Activated CD8-positive, alpha-beta memory T cell treated with anti-CD3 and anti-CD28 coated beads for 1 hour (primary cell): ENCODE measurements at places on chromosomes 16 and 17.
A peak's percentile ranks its signal among the peaks of the same experiment; 100 is the strongest.

DNA sequence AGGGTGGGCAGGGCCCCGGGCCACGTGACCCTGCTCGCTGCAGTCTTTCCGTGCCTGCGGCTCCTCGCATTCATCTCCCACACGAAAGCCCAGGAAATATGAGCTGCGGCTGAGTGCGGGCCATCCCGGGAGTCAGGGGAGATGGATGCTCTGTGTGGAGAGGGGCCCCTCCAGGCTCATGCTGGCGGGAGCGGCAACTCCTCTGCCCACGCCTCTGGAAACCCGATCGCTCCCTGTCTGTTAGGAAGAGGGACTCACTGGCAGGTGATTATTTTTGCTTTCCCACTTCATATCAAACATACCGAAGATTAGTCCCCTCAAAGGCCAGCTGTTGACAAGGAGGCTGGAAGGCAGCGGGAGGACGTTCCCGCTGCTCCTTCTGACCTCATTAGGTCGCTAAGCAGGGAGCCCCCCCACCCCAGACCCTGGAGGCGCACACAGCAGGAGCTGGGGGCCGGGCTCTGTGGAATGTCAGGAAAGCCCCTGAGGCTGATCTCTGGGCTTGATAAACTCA, 228.5 kb downstream of the FOXL1 start:
- no peak for DNase-seq

DNA sequence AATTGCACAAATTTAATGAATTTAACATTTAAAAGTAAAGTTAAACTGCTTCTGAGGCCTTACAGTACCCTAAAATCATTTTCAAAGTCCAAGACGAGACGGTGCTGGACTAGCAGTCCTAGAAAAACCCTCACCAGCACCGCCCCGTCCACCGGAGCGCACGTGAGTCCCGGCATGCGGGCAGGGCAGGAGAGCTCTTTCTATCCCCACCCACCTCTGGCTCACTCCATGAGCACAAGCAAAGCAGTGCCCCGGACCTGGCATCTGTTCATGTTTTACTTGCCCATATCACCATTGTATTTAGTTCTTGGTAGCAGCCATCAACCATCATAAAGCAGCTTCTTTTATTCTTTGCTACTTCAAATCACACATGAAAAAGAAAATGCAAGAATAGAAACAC, 41.7 kb downstream of the ANKRD11 start:
- no peak for DNase-seq

GRCh38 chr16:14289692-14290340, 218.7 kb downstream of the MRTFB start:
- DNase-seq, result no peak

GRCh38 chr16:75218256-75219076, at the start of gene CTRB1:
CTRB1 (plus strand) TSS chr16:75218988; CDS start chr16:75219008, 20 bp downstream.
- no peak for DNase-seq

DNA sequence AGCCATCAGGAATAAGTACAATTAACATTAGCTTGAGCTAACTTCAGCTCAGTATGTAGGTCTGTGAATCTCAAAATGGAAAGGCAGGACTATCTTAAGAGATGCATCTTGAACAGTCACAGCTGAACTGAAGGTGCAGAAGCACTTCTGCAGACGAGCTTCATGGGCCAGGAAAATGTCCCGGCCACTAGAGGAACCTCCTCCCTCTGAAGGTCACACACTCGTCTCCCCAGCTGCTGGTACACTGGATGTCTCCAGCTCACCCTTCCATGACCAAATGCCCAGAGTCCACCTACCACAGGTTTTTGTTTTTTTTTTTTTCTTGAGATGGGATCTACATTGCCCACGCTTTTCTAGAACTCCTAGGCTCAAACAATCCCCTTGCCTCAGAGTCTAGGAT, 33.2 kb downstream of the WDR59 start:
- no peak for DNase-seq

DNA sequence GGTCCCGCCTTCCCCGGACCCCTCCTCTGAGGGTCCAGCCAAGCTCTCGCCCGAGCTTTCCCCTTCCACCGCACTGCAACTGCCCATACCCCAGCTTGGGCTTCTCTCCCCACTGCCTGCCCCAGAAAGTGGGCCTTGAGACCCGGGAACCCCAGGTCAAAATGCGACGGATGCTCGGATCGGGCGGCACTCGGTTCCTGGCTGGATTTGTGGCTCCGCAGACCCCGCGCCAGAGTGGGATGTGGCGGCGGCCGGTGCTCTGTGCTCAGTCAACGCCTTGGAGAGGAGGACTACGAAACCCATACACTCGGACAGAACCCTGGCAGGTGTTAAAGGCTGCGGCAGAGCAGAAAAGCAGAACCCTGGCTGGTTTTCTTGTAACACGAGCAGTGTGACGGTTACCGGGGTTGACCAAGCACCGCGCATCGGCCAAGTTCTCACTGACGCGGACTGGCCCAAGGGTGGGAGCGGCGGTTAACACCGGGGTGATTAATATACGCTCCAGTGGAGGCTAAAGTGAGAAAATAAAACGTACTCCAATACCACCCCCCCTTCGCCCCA, 885 bp upstream of the SLFN13 start:
- DNase-seq, result no peak

DNA sequence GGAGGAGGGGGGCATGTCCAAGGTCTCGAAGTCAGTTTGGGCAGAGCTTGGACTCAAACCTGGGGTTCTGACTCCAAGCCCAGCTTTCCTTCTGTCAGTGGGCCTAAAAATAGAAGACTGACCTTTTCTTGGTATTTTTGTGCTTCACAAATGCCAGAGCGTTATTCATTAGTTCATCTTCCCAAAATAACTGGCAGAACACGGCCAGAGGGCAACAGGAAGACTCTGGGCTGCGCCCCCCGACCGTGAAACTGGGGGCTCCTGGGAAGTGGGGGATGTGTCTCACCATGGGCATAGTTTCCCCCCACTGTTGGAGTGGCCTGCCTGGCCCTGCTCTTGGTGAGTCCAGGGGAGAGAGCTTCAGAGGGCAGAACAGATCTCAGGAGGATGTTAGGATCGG, 94.0 kb downstream of the SOCS1 start:
- DNase-seq, result no peak

DNA sequence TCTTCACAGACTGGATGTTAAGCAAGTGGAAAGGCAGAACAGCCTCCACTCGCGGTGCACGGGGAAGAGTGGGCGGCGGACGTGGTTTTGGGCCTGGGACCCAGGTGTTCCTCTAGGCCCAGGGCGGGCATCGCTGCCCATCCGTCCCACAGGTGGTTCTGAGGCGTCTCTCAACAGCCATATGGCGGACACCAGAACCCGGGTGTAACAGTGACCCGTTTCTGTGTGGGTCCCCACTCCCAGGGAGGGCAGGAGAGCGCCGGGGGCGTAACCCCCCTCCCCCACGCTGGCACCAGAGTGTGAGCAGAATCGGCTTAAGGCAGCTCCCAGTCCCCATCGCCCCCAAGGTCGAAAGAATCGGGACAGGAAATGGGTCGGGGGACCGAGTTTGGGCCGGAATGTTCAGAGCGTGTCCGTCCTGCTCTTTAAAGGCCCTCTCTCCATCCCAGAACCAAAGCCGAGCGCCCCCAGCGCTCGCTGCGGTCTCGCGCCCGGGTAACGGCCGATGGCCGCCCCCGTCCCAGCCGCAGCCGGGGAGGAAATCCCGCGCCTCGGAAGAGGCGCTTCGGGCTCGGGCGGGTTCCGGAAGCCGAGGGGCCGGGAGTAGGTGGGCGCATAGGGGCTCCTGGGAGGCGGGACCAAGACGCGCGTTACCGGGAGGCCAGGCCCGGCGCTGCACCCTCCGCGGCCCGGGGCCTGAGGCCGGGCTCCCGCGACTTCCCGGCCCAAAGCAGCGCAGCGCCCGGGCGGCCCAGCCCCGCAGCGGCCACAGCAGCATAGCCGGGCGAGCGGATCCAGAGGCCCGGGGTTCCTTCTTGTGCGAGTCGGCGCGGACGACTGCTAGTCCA, at the start of gene TK2:
TSS of gene TK2 (minus strand) at position 839 of the 848 bp plus-strand sequence. CDS start at position 778, 61 bp downstream.
- DNase-seq, result peak; percentile 38

DNA sequence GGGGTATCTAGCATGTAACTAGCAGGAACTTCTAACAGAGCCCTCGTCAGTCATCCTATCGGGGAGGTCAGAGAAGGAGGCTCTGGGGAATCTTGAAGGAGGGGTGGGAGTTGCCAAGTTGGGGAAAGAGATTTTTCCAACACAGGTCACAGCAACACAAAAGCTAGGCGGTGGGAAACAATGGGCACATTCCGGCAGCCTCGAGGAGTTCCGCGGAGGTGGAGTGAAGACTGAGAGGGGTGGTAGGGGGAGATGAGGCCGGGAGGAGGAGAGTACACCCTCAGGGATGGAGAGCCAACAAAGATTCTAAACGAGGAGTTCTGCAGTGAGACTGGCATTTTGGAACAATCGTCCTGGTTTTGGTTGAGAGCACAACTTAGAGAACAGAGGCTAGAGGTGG, 13.5 kb upstream of the CALB2 start:
- DNase-seq, result no peak

DNA sequence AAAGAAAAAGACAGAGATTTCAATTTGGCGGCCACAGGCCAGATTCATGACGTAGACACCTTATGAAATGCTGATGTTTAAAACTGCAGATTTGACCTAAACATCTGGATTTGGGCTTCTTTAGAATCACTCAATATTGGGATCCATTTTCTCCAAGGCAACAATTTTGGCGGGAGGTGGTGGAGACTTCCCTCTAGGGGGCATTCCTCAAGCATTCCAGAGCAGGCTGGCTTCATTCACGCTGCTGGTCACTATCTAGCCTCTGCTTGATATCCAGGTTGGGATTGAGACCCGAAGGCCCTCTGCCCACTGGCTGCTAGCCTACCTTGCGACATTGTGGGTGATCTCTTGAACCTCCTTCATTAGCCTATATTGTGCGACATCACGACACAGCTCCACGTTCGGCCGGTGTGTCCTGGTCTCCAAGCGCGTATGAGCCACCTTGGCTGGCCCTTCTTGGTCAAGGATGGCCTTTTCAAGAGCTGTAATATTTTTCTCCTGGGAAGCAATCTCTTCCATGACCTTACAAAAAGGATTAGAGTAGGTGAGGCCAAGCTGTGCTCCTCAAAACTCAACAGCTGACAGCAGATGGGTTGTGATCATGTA, 24.5 kb downstream of the FBXO39 start:
- DNase-seq, result no peak

DNA sequence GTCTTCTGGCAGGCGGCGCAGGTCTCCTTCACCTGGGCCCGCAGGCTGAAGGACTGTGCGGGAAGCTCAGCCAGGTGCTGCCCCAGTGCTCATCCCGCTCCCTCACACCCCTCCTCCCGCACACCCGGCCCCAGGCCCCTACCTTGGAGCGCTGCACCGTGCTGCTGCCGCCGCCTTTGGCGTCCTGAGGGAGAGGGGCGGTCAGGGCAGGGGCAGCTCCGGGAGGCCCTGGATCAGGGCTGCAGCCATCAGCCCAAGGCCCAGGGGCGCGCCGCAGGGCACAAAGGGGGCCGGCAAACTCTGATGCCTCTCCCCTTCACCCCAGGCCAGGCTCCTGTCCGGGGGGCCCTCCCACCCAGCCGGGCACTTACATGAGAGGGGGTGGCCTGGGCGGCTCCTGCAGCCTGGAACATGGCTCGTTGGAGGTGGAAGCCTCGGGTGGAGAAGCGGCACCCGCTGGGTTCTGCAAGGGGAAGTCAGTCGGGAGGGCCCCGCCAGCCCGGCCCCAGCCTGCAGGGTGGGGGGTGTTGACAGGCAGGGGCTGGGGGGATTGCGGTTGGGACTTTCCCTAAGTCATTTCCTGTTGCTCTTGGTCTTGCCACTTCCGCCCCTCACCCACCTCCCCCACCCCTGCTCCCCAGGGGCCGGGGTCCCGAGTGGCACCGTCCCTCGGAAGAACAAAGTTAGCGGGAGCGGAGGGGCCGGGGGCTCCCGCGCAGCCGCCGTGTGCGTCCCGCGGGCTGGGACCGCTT, 863 bp downstream of the LIMD2 start:
- DNase-seq, result peak; percentile 76

GRCh38 chr16:81891736-81892364, 112.8 kb downstream of the PLCG2 start:
- no peak for DNase-seq

DNA sequence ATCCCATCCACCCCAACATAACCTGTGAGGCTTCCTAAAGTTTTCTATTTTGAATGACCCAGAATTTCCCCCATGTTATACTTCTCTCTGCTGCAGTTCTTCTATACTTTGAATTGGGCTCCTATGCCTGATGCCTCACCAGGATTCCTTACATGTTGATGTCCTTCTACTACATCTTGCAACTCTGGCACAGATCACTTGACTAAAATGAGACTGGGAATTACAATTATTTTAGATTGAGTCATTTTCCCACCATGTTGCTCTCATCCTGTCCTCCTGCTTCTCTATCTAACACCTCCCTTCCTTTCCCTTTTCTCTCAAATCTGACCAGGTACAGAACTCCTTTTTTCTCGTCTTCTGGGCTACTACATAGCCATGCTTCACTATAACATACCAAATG, 314.0 kb upstream of the KCNJ16 start:
- no peak for DNase-seq

GRCh38 chr17:9022573-9023391, 1.5 kb downstream of the NTN1 start:
- DNase-seq, result no peak

DNA sequence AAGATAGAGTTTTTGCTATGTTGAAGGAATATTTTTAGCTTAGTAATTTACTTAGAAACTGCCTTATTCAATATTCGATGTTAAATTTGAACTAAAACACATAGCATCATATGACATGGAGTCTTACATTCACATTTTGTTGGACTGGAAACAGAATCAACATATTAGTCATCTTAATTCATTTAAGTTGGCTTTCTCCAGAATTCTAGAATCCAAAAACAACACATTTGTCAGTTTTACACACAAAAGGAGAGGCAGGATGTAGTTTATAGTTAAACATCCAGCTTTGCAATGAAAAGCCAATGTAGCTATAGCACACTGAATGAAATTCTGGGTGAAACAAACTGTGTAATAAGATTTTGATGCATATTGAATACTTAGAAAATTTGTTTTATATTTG, 43.3 kb downstream of the WWOX start:
- DNase-seq, result no peak

- DNase-seq, result no peak
These were observed 24.7 kb upstream of the TOB1 start for GRCh38 chr17:50890675-50891516.

DNA sequence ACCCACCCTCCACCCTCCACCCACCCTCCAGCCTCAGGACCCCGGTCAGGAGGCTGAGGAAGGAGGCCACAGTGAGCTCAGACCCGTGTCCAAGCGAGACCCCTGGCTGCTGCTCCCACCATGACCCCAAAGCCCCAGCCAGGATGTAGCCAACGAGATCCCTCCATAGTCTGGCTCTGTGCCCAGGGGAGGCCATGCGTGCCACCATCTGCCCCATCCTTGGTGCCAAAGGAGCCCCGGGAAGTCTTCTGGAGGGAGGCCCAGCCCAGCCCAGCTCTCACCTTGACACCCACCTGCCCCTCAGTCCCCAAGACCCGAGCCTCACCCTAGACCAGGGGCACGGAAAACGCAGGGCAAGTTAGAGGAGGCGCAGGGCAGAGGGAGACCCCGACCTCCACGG, 34.2 kb downstream of the PIEZO1 start:
- DNase-seq, result no peak

- no peak for DNase-seq
These were observed 147.4 kb upstream of the IRX5 start for GRCh38 chr16:54783226-54783625.

- no peak for DNase-seq
These were observed 463 bp downstream of the TOP2A start for GRCh38 chr17:40417258-40417608.
